ENCODE measurements at places on chromosomes 2 and 18.

- no peak for DNase-seq
Observed at GRCh38 chr2:58959996-58960395, 718.9 kb upstream of the FANCL start.

- no peak for DNase-seq
Observed at GRCh38 chr2:240424341-240425235, 10.9 kb upstream of the GPC1 start.

GRCh38 chr2:214839464-214839863 lies 30.0 kb upstream of the BARD1 start:
- DNase-seq: no peak

DNA sequence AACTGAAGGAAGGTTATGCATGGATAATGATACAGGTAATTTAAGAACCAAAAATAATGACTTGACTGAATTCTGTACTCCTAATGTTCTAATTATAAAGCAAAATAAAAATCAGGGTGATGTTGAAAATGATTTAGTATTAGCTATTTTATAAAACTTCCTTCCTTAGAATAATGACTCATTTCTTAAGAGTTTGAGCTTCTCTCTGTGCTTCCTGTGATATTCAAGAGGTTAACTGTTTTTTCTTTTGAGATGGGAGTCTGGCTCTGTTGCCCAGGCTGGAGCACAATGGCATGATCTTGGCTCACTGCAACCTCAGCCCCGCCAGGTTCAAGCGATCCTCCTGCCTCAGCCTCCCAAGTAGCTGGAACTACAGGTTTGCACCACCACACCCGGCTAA lies 14.8 kb downstream of the HADHA start:
- no peak for DNase-seq

DNA sequence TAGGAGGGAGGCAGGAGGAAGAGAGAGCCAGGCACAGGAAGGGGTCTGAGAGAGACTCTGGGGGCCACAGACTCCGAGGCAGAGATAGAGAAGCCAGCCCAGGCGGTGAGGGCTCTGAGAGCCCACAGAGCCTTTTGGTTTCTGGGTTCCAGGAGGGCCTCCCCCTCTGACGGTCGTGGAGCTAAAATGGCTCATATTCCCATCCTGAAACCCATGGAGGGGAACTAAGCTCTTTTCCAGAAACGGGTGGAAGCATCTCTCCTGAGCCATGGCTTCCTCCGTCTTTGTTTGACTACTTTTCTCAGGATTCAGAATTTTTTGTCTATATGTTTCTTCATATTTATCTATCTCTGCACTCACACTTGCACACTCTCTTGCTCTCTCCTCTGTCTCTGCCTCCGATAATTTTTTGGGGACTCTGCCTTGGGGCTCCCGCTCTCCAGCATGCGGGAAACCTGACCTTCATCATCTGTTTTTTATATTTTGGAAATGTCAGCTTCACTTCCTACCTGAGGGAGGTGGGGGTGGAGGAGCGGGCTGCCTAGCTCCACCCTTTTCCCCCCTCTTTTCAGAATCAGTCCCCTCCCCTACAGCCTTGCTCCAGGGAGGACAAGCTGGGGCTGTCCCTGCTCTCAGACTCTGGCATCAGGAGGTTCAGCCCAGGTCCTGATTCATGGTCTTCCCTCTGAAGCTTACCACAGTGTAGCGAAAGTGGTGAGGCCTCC lies 5.0 kb upstream of the PKDCC start:
- DNase-seq: no peak

- DNase-seq: no peak
Observed at GRCh38 chr18:9322744-9323143, 11.8 kb upstream of the TWSG1 start.

DNA sequence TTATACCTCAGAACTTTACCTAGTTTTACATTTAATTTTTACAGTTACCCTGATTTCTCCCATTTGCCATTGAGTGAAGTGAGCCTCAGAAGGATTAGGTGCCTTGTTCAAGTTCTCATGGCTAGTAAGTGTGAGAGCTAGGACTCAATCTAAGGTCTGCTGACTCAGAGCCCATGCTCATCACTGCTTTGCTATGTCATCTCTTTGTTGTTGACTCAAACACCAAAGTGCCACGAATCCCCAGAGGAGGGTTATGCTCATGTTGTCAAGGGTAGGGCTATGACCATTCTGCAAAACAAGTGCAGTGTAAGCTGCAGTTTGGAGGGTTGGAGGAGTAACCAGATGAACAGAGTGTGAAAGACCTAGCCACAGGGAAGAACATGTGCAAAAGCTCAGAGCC lies 185.4 kb upstream of the SKOR2 start:
- DNase-seq: no peak

GRCh38 chr2:147442816-147443215 lies 402.0 kb upstream of the ACVR2A start:
- DNase-seq: no peak

DNA sequence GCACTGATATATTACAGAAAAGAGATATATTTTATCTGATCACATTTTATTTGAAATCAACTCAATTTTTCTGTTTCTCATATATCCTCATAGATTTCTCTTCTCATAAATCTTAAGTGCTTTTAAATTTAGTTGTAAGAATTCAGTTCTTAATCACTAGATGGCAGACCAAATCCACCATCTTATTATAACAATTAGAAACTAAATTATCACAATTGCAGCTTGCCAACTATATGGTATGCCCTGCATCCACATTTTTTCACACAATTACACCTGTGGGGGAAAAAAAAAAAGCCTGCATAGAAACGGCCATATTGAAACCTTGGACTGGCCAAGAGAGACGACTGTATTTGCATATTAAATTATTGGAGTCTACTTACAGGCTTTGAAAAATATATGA lies 64.4 kb downstream of the COL5A2 start:
- DNase-seq: no peak

DNA sequence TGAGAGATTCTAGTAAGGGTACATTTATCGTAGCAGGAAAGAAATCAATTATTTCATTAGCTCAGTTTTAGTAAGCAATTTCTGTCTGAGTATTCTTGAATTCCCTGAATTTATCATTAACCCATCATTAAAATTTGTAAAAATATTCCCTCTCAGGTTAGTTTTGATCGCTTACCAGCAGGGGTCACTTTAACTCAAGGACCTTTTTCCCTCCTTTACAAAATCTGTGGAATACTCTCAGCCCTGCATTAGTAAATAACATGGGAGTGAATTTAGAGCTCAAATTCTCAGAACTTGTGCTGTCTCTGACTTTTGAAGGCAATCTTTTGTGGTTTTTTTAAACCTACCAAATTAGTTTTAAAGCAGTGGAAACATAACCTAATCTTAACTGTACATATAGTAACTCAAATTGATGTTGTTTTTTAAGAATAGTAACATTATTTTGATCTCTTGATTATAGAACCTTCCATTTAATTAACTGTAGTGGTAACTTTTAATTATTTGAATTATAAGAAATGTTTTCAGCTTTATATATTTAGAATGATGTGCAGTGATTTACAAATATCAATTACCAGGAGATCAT lies 97.2 kb downstream of the AGPS start:
- no peak for DNase-seq

DNA sequence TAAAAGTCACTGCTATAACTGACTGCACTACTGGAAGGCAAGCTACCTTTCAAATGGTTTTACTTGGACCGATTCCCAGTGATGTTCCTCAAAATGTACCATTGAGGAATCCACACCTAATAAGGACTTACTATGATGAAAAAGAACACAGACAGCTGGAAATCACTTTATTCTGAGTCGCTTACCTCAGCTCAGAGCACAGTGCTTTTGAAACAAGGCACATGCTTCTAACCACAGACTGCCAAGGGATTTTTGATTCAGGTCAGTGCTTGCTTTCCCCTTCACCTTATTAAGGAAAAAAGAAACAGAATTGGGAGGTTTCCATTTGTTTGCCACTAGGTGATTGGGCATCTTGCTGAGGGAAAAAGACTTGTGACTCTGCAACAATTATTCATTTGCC lies 707.5 kb upstream of the FSHR start:
- DNase-seq: no peak

DNA sequence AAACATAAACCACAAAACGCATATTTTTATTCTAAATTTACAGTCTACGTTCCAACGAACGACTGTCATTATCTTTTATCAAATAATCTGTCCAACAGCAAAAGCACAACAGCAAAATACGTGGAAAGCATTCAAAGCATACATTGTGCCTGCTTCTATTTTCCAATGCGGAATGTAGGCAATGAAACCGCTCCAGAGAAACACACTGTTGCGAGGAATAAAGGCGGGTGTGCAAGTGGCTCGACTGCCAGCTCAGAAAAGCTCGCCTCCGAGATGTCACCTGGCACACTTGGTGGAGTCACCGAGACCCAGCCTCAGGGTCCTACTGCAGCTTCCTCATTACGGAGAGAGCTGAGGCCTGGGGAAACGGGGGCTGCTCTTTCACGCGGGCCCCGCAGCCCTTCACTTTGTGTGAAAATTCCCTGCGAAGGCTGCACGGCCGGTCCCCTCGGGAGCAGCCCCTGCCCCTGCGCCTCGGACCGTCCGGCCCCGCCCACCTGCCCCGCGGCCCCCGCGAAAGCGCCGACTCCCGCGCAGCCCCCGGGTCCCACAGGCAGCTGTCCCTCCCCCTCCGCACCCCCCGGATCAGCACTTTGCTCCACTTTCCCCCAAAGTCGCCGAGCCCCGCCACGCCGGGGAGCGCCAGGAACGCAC lies 752 bp downstream of the MGAT4A start:
- peak; percentile 45 for DNase-seq

DNA sequence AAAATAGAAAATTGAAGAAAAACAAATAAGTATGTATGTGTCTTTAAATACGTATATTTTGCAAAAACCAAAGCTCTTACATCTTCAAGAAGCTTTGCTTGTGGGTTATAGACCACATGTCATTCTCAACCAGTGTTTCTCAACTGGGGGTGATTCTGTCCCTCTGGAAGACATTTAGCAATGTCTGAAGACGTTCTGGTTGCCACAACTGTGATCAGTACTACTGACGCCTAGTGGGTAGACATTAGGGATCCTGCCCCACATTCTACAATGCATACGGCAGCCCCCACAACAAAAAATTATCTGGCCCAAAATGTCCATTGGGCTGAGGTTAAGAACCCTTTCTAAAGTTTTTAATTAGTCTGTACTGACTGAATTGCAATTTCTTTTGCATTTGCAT lies 48.4 kb downstream of the UNC50 start:
- DNase-seq: no peak

DNA sequence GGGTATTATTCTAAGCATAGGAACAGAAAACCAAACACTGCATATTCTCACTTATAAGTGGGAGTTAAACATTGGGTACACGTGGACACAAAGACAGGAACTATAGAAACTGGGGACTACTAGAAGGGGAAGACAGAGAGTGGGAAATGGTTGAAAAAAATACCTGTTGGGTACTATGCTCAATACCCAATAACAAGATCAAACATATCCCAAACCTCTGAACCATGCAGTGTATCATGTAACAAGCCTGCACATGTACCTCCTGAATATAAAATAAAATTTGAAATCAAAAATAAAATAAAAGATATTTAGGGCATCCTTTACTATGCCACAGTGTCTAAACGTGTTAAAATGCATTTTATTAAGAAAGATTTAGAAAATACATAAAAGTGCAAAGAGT lies 221.0 kb upstream of the TFPI start:
- DNase-seq: no peak

DNA sequence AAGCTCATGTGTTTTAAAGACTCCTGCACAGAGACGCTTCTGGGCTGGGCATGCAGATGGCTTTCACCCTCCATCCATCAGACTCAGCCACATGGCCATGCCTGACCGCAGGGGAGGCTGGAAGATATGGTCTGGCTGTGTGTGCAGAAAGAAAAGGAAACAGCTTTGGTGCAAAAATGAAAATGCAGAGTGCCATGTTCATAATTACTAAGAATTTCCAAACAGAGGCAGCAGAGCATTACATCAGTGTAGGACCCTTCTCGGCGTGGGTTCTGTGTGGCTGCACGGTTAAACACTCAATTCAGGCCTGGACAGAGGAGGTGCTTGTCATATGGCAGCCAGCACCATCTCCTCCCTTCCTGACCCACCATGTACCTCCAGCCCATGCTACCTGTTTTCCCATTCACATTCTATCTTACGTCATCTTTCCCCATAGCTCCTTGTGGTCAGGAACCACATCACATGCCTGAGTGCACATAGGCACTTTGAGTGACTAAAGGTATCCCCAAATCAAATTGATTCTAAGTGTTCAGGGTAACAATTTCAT lies 200.3 kb upstream of the ID2 start:
- no peak for DNase-seq

GRCh38 chr2:73258186-73258912 lies 24.2 kb downstream of the CCT7 start:
- DNase-seq: no peak

- DNase-seq: no peak
Observed at GRCh38 chr2:212005085-212005671, 533.4 kb downstream of the ERBB4 start.

GRCh38 chr2:172647439-172647838 lies 88.2 kb upstream of the RAPGEF4 start:
- no peak for DNase-seq

GRCh38 chr18:24173997-24174396 lies 35.1 kb downstream of the CABYR start:
- no peak for DNase-seq

- no peak for DNase-seq
Observed at GRCh38 chr18:59604877-59605276, 92.3 kb downstream of the CCBE1 start.

GRCh38 chr2:169721016-169721415 lies 12.6 kb upstream of the KLHL23 start:
- no peak for DNase-seq

DNA sequence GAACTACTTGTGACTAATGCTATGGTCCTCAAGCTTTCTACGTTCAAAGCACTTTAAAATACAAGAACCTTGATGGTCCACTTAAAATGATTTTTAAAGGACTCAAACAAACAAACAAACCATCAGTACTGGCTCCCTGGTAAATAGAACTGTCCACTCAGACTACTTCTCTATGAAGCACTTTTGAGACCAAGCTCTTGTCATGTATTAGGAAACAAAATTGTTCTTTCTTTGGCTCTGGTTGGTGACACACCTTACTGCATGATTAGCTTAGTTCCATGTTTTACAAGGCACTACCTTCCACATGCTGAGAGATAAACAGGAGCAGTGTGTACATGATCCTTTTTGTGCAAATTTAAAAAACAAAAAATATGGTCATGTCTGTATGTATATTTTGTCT lies 19.7 kb downstream of the DARS1 start:
- DNase-seq: no peak

DNA sequence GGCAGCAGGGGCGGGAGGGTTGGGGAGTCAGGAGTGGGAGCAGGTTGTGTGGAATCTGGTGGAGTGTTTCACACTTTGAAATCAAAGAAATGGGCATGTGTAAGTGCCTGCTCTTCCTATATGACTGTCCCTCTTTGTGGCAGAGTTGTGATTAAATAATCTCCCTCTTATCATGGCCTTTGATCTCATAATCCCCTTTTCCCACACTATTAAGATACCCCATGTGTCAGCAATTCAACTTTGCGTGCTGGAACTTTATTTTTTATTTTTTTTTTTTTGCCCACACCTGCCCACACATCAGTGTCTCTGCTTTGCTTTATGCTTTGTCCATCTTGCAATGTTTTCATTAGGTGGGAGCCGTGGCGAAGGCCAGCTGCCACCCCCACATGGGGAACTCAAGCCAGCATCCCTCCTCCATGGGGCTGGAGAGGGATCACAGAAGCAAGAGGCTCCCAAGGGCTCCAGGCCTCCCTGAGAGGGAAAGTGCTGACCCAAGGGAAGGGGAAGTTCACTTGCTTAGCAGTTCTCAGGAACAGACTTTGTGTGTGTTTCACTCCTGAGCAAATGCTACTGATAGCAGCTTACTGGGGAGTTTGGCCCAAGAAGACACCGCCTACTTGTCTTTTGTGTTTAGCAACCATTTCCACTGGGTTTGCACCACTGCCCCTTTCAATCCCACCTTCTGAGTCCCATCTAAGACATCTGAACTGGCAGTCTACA lies 243.4 kb downstream of the BCL11A start:
- DNase-seq: no peak
